Lung (tissue), 17 donors: ENCODE measurements at places on chromosomes 7 and 10. TPM values are rescaled to one million over a fixed set of nuclear protein-coding genes. Genes with fewer than 3 reads are reported as not detected.

The LGI1 gene
- not detected for polyA plus RNA-seq

The TAS2R41 gene
- not detected for polyA plus RNA-seq

The ZNF37A gene
- 4.7 TPM for polyA plus RNA-seq

The SAP25 gene
- polyA plus RNA-seq = 9.9 TPM

The ZWINT gene
- polyA plus RNA-seq = 4.2 TPM

The CXCL12 gene
- polyA plus RNA-seq = 23.7 TPM

The ADAMTS14 gene
- polyA plus RNA-seq = 1.3 TPM

The CNPY1 gene
- not detected for polyA plus RNA-seq
